ENCODE measurements at places on chromosomes 1 and 21.

GRCh38 chr1:30704765-30705509, 18.4 kb downstream of the MATN1 start:
- peak; percentile 13 for DNase-seq

GRCh38 chr1:145993618-145994390, 2.6 kb downstream of the TXNIP start:
- no peak for DNase-seq

DNA sequence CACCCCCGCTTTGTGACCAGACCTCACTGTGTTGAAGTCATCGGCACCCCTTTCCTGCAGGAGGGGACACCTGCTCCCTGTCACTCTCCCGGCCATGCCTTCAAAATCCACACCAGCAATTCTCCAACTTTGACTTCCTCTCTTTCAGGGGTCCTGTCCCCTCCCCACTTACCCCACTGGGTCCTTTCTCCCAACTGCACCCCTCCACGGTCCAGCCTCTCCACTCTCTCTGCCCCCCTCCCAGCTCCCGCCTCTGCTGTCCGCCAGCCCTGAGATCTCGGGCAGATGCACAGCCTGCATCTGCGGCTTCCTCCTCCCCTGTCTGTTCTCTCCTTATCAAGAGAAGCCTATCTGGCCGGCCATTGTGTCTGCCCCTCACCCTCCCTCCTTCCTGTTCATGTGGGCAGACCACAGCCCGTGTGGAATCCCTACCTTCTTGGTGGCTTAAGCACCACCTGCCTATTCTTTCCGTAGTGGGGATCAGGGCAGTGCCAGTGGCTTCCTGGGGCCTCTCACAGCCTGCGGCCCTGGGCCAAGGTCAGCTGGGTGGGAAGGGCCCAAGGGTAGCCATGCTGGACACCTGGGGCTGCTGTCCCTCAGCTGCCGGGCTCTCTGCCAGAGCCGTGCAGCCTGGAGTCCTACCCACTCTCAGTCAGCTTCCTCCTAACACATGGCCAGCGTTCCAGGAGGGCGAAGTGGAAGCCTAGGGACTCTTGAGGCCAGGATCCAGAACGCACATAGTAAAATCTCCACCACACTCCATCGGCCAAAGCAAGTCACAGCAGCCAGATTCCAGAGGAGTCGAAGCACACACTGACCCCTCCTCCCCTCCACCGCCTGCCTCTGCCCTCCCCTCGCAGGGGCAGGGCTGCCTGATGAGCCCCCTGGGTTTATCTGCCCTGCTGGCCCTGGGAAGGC, 5.1 kb upstream of the HES4 start:
- DNase-seq, result peak; percentile 62

DNA sequence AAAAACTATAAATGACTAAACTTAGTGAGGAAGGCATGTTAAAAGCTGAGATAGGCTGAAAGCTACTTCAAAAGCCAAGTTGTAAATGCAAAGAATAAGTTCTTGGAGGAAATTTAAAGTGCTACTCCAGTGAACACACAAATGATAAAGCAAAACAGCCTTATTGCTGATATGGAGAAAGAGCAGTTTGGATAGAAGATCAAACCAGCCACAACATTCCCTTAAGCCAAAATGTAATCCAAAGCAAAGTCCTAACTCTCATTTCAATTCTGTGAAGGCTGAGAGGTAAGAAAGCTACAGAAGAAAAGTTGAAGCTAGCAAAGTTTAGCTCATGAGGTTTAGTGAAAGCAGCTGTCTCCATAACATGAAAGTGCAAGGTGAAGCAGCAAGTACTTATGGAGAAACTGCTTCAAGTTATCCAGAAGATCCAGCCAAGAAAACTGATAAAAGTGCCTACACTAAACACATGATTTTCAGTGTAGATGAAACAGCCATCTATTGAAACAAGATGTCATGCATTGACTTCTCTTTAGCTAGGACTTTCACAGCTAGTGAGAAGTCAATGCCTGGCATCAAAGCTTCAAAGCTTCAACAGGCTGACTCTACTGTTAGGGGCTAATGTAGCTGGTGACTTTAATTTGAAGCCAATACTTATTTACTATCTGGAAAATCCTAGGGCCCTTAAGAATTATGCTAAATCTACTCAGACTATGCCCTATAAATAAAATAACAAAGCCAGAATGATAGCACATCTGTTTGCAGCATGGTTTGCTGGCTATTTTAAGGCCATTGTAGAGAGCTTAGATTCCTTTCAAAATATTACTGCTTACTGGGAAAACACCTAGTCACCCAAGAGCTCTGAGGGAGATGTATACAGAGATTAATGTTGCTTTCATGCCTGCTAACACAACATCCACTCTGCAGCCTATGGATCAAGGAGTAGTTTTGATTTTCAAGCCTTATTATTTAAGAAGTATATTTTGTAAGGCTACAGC, 188.6 kb downstream of the EIF4G3 start:
- peak; percentile 44 for DNase-seq

GRCh38 chr21:33058527-33058926, 11.4 kb upstream of the OLIG1 start:
- DNase-seq, result no peak

DNA sequence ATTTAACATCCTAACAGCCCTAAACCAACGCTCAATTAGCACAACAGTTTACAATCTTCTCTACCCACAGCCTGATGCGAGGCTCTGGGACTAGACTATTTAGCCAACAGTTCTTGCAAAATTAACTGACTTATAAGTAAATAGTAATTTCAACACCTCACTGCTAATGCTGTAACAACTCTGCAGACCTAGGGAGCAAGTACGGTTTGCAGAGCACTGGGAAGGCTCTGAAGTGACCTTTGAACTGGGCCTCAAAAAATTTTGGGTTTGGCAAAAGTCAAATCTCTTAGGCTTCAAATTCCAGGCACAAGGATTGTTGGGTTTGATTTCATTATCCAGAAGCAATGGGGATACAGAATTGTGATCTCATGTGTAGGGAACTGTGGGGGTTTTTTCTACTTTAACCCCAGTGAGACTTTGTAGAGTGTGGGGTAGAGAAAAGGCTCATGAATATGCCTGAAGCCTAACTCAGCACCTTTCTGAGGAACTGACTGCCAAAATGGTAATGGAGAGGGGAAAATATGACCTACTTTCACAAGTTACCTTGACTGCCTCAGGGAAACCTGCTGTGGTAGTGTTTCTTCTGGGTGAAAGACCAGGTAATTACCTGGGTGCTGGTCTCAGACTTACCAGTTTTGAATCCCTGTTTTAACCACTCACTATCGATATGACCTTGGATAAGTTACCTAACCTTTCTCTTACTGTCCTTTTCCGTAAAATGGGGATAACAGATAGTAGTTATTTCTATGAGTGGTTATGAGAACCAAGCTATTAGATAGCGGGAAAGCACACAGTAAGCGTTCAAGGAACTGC, 889 bp upstream of the TXLNA start:
- DNase-seq, result no peak

DNA sequence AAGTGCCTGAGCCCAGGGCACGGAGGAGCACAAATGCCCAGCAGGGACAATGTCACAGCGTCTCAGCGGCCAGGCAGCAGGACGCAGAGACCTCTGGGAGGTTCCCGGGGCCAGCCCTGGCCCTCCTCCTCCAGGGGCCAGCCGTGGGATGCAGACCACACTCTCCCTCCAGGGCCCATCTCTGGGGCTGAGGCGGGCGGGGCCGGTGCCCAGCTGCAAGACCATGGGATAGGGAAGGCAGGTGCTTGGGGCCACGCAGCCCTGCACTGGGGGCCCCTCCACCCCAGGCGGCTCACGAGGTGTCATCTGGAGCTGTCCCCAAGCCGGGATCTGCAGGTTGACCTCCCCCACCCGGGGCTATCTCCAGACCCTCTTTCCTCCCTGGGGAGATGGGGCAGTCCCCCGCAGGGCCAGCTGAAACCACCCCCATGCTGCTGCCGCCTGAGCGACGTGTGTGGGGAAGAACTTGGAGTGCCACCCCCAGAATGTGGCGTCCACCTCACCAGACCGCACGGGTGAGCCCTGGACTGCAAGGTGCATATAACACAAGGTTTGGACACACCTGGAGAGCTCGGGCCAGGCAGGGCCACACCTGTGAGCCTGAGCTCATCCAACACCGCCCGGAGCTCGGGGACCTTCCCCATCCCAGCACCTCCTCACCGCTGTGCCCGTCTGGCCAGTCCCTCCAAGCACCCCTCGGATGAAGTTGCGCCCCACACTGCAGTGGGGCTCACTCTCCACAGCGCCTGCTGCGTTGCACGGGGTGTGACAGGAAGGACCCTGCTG, 4.1 kb upstream of the TTLL10 start:
- DNase-seq, result no peak

GRCh38 chr1:202692959-202693555, 17.2 kb downstream of the SYT2 start:
- DNase-seq, result peak; percentile 62

- DNase-seq, result no peak
Observed at GRCh38 chr1:76186554-76187170, 112.1 kb downstream of the ST6GALNAC3 start.

- DNase-seq, result peak; percentile 11
Observed at GRCh38 chr1:154821083-154821482, 49.0 kb downstream of the KCNN3 start.

- no peak for DNase-seq
Observed at GRCh38 chr1:37035014-37035691, 838 bp upstream of the GRIK3 start.

GRCh38 chr1:40130892-40131291, 30.3 kb upstream of the RLF start:
- no peak for DNase-seq

GRCh38 chr1:228403231-228403631, 3.4 kb downstream of the TRIM11 start:
- no peak for DNase-seq

DNA sequence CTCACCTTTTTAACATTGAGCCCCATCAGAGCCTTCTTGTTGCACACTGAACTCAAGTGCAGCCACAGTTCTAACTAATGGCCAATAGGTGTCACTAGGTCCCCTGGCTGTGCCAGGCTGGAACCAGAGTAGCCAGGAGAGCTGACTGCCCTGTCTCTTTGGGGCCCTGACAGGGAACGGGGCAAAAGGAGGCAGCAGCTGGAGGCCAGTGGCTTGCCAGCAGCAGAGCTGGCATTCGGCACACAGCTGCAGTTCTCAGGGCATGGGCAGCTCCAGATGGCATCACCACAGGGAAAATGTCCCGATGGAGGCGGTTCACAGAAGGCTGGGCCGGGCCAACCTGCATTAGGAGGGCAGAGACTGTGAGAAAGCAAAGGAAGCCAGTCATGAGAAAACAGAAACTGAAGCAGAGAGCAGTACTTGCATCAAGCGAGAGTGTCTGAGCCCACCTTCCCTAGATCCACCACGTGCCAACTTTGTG, 188.6 kb downstream of the FCRL5 start:
- peak; percentile 52 for DNase-seq

DNA sequence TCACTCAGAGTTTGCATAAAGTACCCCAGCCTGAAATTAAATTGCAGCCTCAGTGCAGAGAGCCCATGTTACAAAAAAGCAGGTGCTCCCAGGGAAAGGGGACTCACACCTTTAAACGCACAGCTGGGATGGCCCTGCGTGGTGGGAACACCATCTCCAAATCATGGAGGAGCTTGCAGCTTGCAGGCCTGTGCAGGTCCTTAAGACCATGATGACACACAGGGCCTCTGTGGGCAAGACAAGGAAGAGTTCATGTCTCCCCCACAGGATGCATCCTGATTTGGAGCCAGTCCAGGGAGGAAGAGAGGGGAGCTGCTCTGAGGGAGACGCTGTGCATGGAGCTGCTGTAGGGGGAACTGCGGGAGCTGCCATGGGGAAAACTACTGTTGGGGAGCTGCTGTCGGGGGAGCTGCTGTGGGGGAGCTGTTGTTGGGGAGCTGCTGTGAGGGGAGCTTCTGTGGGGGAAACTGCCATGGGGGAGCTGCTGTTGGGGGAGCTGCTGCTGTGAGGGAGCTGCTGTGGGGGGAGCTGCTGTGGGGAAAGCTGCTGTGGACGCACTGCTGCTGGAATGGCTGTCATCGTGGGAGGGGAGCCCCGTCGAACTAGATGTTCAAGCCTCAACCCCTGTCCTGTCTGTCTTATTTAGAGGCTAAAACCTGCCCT, 113.9 kb downstream of the MATN1 start:
- no peak for DNase-seq

GRCh38 chr1:119253366-119253765, 112.9 kb upstream of the WARS2 start:
- no peak for DNase-seq

DNA sequence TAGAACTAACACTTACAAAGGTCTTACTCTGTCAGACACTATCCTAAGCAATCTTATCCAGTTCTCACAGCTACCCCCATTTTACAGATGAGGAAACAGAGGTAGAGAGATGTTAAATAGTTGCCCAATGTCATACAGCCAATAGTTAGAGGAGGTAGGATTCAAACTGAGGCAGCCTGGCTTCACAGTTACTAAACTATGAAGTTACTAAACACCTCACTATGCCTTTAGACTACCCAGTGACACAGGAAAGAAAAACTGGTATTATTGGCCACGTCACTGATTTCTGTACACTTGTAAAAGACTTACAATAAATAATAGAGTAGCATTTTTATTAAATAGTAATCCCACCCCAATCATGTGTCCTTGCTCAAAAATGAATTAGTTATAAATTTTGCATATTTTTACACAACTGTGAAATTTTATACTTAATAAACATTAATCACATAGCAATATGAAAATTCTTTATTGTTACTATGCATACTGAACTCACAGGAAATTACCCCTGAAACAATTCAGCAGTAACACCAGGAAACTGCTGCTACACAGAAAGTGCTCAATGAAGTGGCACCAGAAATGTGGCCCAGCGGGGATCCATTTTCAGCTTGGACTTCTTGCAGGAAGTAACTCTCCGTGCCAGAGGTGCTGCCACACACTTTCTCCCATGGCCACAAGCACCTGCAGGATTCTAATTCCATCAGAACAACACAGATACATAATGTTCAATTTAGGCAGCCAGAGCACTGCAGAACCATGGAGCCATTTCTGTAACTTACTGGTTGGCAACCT, 69.4 kb downstream of the VAV3 start:
- DNase-seq, result no peak

DNA sequence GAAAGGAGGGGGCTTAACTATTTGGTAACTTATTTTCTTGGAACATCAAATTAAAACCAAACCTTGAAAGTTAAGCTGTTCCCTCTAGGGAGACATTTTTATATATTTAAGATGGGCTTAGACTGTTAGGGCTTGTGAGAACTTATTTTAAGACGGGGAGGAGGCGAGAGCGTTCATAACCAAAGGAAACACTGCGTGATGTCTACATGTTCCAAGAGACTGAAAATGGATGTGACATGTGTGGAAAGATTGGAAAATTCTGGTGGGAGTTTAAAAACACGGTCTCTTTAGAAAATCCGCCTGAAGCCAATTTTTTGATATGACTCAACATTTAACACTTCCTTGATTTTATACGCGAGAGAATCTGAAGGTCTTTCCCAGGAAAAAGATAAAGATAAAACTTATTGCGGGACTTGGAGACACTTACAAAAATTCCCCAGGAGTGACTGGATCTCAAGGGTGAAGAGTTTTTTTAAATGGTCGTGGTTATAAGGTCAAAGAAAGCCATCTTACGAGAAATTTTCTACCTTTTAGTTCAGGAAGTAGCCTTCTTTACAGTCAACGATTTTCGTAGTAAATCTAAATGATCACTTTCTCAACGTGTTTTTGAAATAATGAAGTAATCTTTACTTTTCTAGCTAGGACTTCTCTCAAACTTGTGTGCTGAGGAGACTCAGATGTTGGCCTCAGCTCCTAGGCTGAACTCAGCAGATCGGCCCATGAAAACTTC, 828 bp downstream of the PNRC2 start:
- DNase-seq, result peak; percentile 49

GRCh38 chr1:24380508-24380907, 33.1 kb downstream of the STPG1 start:
- no peak for DNase-seq
